ENCODE measurements at places on chromosomes 16 and 17.

DNA sequence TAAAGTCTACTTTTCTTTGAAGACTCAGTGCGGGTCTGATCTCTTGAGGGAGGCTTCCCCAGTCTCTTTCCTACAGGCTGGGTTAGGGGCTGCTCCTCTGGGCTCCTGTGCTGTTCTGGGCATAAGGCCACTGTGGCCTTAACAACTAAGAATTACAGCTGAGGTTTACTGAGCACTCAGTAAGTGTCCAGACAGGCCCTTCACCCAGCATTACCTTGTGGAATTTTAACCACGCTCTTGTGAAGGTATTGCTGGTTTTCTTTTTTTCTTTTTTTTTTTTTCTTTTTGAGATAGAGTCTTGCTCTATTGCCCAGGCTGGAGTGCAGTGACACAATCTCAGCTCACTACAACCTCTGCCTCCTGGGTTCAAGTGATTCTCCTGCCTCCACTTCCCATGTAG lies 3.6 kb upstream of the CA4 start:
- no peak for DNase-seq

DNA sequence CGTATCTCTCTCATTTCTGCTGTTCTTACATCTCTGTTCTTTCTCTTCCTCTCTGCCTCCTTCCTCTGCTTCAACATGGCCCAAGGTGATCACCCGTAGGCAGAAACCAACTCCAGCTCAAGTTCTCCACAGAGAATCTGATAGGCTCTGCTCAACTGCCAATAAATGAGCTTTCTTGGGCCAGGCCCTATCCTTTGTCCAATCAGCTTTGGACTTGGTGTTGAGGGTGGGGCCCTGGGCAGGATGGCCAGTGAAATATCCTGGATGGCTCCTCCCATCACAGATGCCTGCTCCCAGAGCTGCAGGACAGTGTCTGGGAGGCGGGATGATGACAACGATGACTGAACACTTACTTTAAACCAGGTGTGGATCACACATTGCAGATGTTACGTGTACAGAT lies 17.4 kb upstream of the BRD7 start:
- no peak for DNase-seq

DNA sequence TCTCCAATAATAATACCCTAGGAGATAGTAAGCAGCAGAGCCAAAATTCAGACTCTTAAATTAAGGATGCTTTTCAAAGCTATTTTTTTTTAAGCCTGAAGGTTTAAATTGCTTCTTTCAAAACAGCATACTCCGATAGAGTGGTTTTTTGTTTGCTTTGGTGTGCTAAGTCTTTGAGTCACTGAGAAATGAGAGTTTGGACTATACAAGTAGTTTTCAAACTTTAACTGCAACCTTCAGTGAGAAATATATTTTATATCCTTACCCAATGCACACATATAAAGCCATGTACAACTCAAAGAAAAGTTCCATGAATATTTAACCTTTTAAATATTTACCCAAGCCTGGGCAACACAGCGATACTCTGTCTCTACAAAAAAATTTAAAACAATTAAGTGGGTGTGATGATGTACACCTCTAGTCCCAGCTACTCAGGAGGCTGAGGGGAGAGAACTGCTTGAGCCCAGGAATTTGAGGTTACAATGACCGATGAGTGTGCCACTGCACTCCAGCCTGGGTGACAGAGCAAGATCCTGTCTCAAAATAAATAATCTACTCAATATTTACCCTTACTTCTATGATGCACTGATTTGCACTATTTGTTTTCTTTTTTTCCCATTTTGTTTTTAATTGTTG lies 19.2 kb downstream of the DCUN1D3 start:
- DNase-seq, result no peak

- DNase-seq, result no peak
Measured at GRCh38 chr17:71163121-71163812, 957.6 kb upstream of the SOX9 start.

DNA sequence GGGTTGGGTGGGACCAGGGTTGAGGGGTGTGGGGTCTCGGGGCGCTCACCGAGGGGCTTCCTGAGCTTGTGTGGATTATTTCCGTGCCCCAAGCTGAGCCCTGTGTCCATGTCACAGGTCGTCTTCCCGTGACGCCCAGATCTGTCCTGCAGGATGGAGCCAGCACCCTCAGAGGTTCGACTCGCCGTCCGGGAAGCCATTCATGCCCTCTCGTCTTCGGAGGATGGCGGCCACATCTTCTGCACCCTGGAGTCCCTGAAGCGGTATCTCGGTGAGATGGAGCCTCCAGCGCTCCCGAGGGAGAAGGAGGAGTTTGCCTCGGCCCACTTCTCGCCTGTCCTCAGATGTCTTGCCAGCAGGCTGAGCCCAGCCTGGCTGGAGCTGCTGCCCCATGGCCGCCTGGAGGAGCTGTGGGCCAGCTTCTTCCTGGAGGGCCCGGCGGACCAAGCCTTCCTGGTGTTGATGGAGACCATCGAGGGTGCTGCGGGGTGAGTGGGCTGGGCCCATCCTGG lies 1.0 kb downstream of the TELO2 start:
- DNase-seq, result no peak

DNA sequence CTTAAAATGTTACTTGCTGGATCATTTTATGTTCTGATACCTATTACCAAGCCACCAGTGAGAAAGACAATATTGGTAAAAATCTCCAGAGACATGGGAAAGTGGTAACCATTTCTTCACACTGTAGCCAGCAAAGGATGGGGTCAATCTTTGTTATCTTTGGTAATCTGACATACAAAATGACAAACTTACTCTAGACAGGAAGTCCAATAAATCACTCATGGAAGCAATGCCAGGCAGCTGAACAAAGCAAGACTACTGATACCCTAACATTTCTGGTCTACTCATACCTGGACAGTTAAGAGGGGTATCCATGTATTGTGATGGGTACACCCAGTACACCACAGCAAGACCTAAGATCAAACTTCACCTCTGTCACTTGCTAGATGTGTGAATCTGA lies 19.0 kb downstream of the GRB2 start:
- no peak for DNase-seq

DNA sequence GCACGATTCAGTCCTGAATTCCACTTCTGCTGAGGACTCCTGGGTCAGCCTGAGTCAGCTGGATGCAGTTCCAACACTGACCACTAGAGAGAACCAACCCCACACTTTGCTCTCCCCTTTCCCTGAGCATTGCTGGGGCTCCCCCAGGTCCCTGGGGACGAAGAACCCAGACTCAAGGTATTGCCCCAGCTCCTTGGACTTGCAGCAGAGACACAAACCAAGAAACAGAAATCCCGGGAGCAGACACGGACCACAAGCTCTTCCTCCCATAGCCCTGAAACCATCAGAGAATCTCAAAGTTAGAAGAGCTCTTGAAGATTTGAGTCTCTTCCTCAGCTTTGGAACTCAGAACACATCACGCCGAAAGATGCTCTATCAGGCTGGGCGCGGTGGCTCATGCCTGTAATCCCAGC lies 678 bp upstream of the GH1 start:
- peak; percentile 66 for DNase-seq

DNA sequence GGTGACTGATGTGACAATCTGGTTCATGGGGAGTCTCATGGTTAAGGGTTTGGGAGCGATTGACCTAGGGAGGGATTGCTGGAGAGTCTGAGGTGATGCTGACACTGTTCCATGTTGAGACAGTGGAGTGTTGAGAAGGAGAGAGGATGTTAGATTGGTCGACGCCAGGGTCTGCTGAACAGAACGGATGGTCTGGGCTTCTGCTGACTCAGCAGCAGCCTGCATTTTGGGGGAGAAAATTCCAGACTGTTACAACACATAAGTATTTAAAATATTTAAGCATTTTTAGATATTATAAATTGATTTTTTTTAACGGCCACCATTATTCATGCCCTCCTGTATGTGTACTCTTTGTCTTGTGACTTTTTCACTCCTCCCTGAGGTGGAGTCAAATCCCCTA lies 107.2 kb downstream of the TOX3 start:
- no peak for DNase-seq
